ENCODE measurements at places on chromosomes 7 and 10.
A peak's percentile ranks its signal among the peaks of the same experiment; 100 is the strongest.

DNA sequence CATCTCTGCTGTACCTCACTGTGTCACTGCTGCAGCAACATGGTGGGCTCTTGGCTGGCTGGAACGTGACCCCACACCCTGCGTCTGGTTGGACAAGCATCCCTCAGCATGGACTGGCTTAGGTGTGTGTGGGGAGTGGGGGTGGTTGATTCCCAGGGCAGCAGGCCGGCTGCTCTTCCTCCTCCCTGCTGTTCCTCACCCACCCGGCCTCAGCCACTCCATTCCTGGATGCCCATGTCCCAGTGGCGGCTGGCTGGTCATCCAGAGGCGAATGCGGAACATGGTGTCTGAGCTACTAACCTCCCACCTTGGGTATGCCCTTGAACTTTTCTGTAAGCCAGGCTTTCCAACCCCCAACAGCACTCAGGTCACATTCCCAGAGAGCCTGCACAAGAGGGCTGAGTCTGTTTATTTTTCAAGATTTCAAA is 81.2 kb downstream of the GRK5 start:
- no peak for DNase-seq

DNA sequence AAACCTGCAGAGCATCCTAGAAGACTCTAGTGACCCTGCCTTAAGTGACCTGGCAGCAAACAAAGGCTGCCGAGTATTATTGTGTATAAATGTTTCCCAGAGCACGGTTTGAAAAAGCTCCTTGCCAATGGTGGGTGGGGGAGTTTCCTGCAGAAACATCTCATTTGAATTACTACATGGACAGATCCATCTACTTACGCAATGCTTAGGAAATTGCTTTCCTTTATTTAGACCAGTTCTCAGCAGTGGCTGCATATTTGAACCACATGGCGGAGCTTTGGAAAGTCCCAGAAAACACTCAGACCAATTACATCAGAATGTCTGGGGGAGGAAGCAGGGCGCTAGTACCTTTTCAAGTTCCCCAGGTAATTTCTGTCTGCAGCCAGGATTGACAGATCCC is 560.9 kb downstream of the SDK1 start:
- no peak for DNase-seq

GRCh38 chr7:148151778-148152177 is 438.8 kb upstream of the C7orf33 start:
- DNase-seq: no peak

DNA sequence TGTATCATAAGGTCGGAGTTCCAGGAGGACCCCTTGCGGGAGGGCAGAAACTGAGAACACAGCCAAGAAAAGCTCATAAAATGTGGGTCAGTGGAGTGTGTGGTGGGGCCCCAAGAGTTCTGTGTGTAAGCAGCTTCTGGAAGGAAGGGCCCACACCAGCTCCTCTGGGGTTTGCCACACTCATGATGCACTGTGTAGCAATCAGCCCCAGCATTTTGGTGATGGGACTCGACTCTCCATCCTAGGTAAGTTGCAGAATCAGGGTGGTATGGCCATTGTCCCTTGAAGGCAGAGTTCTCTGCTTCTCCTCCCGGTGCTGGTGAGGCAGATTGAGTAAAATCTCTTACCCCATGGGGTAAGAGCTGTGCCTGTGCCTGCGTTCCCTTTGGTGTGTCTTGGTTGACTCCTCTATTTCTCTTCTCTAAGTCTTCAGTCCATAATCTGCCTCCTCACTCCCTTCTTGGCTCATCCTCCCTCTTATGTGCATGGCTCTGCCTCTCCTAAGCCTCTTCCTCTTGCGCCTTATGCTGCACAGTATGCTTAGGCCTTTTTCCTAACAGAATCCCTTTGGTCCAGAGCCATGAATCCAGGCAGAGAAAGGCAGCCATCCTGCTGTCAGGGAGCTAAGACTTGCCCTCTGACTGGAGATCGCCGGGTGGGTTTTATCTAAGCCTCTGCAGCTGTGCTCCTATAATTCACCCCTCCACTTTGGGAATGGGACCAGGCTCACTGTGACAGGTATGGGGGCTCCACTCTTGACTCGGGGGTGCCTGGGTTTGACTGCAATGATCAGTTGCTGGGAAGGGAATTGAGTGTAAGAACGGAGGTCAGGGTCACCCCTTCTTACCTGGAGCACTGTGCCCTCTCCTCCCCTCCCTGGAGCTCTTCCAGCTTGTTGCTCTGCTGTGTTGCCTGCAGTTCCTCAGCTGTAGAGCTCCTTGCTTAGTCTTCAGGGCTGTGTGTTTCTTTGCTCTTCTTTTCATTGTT is 17.8 kb downstream of the PRSS2 start:
- DNase-seq: no peak

GRCh38 chr7:48180981-48181380 is 9.7 kb downstream of the ABCA13 start:
- no peak for DNase-seq

GRCh38 chr10:99859585-99859984 is 77.1 kb downstream of the ABCC2 start:
- DNase-seq: peak; percentile 10

GRCh38 chr10:42816912-42817311 is 34.3 kb downstream of the BMS1 start:
- DNase-seq: no peak
